NCI-H748 treated with DMSO at 0.1 percent for 48 hours (cell line): ENCODE measurements at places on chromosomes 1 and 21.
A peak's percentile ranks its signal among the peaks of the same experiment; 100 is the strongest.

GRCh38 chr1:19640363-19641316 lies 3.5 kb upstream of the NBL1 start:
- no peak for DNase-seq

GRCh38 chr1:164188497-164188896 lies 370.5 kb upstream of the PBX1 start:
- no peak for DNase-seq

- DNase-seq = peak; percentile 10
These were observed 1.1 kb upstream of the RPRD2 start for GRCh38 chr1:150362721-150363425.

DNA sequence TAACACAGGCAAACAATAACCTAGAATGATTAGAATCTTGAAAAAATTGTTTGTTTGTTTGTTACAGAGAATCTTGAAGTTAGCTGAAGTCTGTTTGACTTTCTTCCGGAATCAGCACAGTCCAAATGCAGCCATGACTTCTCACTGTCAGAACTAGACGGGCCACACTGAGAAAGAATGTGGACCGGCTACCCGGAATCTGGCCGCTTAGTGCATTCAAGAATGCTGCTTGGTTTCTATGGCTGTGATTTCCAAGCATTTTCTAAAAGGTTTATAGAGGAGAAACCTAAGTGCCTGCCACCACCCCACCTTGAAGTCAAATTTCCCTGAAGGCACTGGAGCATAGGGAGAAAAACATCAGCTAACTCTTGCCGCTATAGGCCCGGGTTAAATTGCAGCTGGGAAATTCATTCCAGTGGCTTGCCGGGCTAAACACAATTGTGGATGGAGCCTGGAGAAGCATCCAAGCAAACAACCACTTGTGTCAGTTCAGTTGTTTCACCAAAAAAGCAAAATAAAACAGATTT lies 231.1 kb downstream of the DISC1 start:
- no peak for DNase-seq

GRCh38 chr1:27346991-27347624 lies 5.3 kb downstream of the SYTL1 start:
- DNase-seq = no peak

DNA sequence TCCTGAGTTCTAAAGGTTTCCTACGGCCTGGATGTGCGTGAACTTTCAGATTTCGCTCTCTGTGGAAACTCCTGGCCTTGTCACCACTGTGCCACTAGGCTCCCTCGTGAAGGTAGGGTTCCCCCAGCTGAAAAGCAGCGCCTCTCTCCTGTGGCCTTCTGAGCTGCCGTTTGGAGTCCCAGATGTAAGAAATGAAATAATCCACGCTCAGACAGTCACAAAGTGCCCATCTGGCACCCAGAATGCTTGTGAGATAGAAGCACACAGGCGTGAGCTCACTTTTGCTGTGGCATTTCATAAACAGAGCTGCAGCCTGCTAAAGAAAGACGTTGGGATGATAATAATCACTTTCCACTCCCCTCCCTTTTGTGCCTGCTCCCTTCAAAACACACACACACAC lies 65.8 kb downstream of the LMO4 start:
- DNase-seq = no peak

- DNase-seq = peak; percentile 25
These were observed 37.5 kb upstream of the ATP2B4 start for GRCh38 chr1:203589171-203589570.

DNA sequence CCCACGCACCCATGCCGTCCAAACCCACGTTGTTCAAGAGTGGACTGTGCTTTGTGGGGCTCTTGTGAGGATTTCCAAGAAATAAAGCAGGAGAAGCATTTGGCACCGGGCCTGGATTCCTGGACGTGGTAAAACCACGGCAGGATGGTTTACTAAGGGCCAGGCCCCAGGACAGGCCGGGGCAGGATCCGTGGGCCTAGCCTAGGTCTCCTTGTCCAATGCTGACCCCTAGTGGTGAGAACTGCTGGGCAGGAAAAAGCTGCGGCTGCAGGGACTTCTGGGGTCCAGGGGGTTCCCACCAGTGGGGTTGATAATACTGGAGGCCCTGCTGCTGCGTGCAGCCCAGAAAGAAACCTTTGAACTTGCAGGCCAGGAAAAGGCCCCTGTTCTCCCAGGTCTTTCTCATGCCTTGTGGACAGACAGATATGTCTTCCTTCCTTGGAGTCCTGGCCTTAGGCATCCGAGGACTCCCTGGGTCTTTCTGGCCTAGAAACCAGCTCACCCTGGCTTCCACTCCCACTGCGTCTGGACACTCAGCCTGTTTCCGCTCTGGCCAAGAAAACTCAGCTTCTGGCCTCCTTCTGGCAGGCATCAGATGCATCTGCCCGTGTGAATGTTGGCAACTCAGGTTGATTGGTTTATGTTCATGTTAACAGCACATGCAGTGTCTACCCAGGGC lies 106.9 kb upstream of the TMEM51 start:
- no peak for DNase-seq

GRCh38 chr1:225627304-225627947 lies 25.5 kb downstream of the ENAH start:
- no peak for DNase-seq

- no peak for DNase-seq
These were observed 13.8 kb upstream of the AVPR1B start for GRCh38 chr1:206131037-206131436.

- no peak for DNase-seq
These were observed 10.1 kb downstream of the EXTL1 start for GRCh38 chr1:26031611-26032220.

- no peak for DNase-seq
These were observed 39.4 kb downstream of the PLXNA2 start for GRCh38 chr1:208204779-208205178.

GRCh38 chr1:88736633-88737248 lies 52.7 kb downstream of the PKN2 start:
- no peak for DNase-seq

DNA sequence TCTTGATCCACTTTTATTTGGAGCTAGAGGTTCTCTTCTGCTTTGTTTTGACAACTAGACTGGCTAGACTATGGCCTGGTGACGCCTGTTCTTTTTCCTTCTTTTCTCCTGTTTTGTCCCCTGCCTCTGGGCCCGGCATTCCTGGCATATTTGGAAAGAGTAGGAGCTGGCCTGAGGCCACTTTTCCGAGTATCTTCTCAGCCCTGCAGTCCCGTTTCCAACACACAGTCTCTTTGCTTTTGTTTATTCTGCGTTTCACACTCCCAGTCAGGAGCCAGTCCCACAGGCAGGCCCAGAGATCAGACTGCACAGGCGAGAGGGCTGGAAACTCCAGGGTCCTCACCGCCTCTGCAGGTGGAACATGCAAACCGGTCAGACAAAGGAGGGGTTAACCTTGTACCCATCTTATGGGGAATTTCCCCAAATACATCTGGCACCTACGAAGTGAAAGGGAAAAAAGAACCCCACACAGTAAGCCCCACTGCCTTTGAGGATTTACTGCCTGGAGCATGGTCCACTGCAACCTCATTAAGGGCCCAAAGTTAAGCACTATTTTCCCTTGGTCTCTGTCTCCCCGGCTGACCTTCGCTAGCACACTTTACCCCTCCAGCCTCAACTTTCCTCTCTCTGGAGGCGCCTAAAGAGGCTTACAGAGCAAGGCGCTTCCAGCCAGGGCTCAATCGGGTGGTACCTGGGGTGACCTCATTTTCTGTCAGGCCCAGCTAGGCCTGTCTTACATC lies 141.1 kb downstream of the TOMM20 start:
- no peak for DNase-seq

GRCh38 chr1:95013950-95014574 lies 58.7 kb downstream of the ALG14 start:
- DNase-seq = no peak

DNA sequence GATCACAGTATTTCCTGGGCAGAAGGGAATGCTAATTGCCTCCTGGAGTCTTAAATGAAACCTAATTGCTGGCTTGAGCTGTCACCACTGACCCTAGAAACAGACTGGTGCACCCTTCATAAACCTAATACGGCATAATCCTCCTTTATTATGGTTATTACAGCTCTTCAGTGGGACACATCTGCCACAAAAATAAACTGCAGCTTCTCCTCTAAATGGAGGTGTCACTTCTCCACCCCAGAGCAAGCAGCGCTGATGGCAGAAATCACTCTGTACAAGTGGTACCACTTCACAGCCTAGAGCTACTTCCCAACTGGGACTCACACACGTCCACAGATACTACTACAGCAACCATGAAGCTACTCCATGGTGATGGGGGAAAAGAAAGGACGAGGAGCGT lies 11.1 kb downstream of the PTPN14 start:
- DNase-seq = no peak

DNA sequence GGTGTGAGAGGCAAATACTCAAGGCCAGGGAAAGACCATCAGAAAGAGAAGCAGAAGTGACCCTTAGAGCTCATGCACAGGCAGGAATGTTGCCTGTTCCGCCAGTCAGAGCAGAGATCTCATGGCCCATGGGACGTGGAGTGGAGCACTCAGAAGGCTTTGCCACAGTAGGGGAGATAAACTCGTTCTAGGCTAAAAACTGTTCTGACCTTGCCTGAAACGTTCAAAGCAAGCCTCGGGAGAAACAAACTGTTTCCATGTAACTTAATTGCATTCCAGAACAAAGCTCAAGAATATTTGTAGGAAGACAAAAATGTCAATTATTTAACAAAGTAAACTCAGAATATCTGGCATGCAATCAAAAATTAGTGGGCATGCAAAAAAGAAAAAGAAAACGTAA lies 20.7 kb upstream of the SLC19A1 start:
- no peak for DNase-seq

DNA sequence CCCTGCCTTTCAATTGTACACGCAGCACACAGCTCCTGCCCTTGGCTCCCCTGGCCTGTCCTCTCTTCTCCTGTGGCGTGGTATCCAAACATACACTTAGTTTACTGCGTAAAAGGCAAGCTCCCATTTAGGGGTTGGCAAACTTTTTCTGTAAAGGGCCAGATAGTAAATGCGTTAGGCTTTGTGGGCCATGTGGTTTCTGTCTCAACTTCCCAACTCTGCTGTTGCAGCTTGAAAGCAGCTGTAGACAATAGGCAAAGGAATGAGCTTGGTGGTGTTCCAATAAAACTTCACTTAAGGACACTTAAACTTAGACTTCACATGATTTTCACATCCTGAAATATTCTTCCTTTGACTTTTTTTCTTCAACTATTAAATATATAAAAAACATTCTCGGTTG lies 63.3 kb downstream of the RHOU start:
- DNase-seq = no peak
